ENCODE measurements at places on chromosomes 4 and X. TPM values are rescaled to one million over a fixed set of nuclear protein-coding genes. Genes with fewer than 3 reads are reported as not detected.
A peak's percentile ranks its signal among the peaks of the same experiment; 100 is the strongest.

Gene DUSP21
- total RNA-seq = not detected

GRCh38 chr4:78971776-78972175 is 32.5 kb upstream of the PAQR3 start:
- H3K27me3 ChIP-seq = no peaks in the 10 kb centered on the region
- H3K4me1 ChIP-seq = no peaks in the 10 kb centered on the region
- DNase-seq = no peak
- no peak overlapping the region for H3K4me3 ChIP-seq

DNA sequence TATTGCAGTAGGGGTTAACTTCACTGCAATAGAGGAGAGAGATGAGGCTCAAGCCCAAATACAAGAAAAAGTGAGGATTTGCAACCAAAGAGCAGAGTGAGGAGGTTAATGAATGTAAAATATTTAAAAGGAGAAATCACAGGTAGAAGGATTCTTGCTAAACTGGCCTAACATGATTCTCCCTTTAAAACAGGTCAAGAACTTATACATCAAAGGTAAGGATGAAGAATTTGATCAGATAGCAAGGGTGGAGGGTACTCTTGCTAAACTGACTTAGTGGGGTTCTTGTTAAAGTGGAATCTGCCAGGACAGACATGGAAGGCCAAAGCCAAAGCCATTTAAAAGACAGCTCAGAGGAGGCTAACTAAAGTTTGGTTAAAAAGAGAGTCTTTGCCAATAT is 193.0 kb downstream of the GABRB1 start:
- no peak overlapping the region for H3K27ac ChIP-seq
- peaks cover 37% of the 10 kb centered on the region for H3K4me1 ChIP-seq
- peaks cover 3% of the 10 kb centered on the region for H3K27me3 ChIP-seq
- no peak overlapping the region for H3K4me3 ChIP-seq

GRCh38 chr4:72318421-72319170 is 250.4 kb downstream of the ADAMTS3 start:
- no peaks in the 10 kb centered on the region for H3K36me3 ChIP-seq
- peak overlapping the region; percentile 57 for H3K4me3 ChIP-seq
- peak overlapping the region; percentile 77 for H3K27ac ChIP-seq
- no peak for DNase-seq
- H3K27me3 ChIP-seq = no peaks in the 10 kb centered on the region
- peaks cover 39% of the 10 kb centered on the region for H3K4me1 ChIP-seq

DNA sequence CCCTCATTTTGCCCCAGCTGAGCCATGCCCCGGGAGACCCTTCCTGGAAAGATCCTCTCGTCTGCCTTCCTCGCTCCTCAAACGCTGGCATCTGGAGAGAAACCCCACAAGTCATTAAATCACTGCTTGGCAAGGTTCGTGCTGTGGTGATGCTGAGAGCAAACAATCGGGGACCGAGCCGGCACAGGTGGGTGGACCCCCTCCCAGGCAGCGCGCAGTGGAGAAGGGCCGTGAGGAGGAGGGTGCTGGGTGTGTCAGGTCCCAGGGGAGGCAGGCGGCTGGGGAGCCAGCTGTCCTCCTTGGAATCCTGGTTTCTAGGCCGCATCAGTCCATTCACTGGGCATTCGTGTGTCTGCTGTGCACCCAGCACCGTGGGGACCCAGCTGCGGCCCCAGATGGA is 64.9 kb upstream of the PSAPL1 start:
- H3K36me3 ChIP-seq = no peaks in the 10 kb centered on the region
- no peak overlapping the region for H3K27ac ChIP-seq
- H3K27me3 ChIP-seq = peaks cover 57% of the 10 kb centered on the region
- no peak overlapping the region for H3K4me3 ChIP-seq
- no peaks in the 10 kb centered on the region for H3K4me1 ChIP-seq
- no peak for DNase-seq

- H3K36me3 ChIP-seq = no peaks in the 10 kb centered on the region
- H3K27me3 ChIP-seq = peaks cover 3% of the 10 kb centered on the region
- H3K4me3 ChIP-seq = no peak overlapping the region
- DNase-seq = no peak
- H3K27ac ChIP-seq = no peak overlapping the region
Observed at GRCh38 chrX:9108054-9108453, 74.1 kb upstream of the FAM9B start.

- no peaks in the 10 kb centered on the region for H3K27me3 ChIP-seq
- no peak overlapping the region for H3K4me3 ChIP-seq
- no peak overlapping the region for H3K27ac ChIP-seq
- no peak for DNase-seq
- H3K4me1 ChIP-seq = no peaks in the 10 kb centered on the region
- H3K36me3 ChIP-seq = no peaks in the 10 kb centered on the region
Observed at GRCh38 chr4:32145987-32146386, 1425.8 kb downstream of the PCDH7 start.

DNA sequence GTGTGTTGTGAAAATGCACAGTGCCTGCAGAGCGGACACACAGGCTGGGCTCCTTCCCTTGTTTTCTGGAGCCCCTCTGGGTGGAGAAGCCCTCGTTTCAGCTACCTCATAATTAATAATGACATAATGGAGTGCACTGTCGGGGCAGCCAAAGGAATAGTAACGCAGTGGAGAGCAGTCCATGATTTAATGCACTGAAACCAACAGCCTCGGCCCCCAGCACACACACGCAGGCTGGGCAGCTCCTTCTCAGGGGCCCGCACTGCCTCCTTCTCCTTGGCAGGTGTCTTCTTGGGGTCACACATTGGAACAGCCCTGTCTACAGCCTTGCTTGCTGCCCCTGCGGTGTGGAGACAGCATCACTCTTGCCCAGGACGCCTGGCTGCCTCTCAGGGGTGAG is 89.2 kb downstream of the DCTD start:
- DNase-seq = no peak
- no peak overlapping the region for H3K4me3 ChIP-seq
- peaks cover 23% of the 10 kb centered on the region for H3K27me3 ChIP-seq
- no peaks in the 10 kb centered on the region for H3K36me3 ChIP-seq
- no peaks in the 10 kb centered on the region for H3K4me1 ChIP-seq

Gene MSMO1
- total RNA-seq = 26.4 TPM

Gene XK
- total RNA-seq = not detected

DNA sequence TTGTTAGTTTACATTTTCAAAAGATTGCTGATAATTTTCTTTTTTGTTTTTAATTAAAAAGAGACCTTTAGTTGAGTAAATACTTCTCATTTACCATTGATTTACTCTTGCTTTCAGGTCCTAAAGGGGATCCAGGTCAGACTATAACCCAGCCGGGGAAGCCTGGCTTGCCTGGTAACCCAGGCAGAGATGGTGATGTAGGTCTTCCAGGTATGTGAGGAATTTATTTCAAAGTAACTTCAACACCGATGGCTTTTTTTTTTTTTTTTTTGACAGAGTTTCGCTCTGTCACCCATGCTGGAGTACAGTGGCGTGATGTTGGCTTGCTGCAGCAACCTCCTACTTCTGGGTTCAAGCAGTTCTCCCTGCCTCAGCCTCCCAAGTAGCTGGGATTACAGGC is 135.1 kb downstream of the IRS4 start:
- no peak overlapping the region for H3K27ac ChIP-seq
- no peaks in the 10 kb centered on the region for H3K4me1 ChIP-seq
- no peak for DNase-seq
- H3K27me3 ChIP-seq = no peaks in the 10 kb centered on the region
- no peak overlapping the region for H3K4me3 ChIP-seq

Gene NHS
- 4.9 TPM for total RNA-seq

Gene HMX1
- not detected for total RNA-seq

DNA sequence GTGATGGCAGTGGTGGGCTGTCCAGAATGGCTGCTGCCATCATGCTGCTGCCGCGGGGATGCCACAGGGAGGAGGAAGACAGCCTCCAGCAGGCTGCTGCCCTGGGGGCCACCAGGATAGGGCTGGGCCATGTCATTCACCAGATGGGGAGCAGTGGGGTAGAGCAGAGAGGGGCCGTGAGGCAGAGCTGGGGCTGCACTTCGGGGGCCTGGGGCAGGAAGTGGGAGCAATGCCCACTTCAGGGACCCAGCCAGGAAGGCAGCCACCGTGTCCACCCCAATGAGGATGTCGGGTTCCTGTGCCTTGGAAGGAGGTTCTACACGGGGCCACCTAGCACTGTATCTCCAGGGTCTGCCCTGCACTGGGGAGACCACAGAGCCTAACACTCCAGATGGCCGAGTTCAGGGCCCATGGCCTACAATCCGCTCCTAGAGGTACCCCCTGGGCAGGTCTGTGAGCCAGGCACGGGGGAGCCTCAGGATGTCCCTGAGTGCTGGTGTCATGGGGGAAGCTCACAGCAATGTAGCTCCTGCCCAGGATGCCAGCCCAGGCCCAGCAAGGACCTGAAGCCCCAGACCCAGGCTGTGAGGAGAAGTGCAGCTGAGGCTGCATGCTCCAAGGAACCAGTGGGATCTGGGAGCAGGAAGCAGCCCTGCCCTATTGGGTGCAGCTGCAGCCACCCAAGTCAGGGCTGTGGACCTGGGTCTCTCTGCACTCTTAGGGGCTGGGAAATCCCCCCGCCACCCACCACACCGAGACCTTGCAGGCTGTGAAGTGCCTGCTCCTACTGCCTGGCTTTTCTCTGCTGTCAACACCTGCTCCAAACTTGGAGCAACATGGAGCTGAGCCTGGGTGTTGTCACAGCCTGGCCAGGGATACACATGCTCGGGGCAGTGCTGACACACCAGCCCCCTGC is 140.3 kb downstream of the PDHA2 start:
- H3K4me3 ChIP-seq = no peak overlapping the region
- H3K4me1 ChIP-seq = no peaks in the 10 kb centered on the region
- H3K27ac ChIP-seq = no peak overlapping the region
- DNase-seq = no peak
- peaks cover 3% of the 10 kb centered on the region for H3K27me3 ChIP-seq

DNA sequence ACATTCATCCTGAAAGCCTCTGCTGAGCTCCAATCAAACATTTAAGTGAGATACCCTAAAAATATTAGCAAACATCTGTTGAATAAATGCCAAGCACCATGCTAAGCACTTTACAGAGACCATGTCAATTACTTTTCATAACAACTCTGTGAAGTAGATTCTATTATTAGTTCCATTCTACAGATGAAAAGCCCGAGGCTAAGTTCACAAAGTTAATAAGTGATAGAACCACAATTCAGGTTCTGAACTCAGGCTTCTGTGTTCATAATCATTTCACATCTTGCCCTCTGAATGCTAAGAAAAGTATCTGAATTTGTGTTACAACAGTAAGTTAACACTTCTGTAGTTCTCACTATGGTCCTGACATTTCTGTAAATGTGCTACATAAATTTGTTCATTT is 27.4 kb downstream of the SEL1L3 start:
- H3K4me1 ChIP-seq = no peaks in the 10 kb centered on the region
- no peaks in the 10 kb centered on the region for H3K36me3 ChIP-seq
- no peak overlapping the region for H3K4me3 ChIP-seq
- no peak overlapping the region for H3K27ac ChIP-seq
- no peak for DNase-seq

GRCh38 chrX:7067256-7067655 is 80.3 kb upstream of the STS start:
- H3K27me3 ChIP-seq = no peaks in the 10 kb centered on the region
- no peak overlapping the region for H3K27ac ChIP-seq
- peaks cover 9% of the 10 kb centered on the region for H3K4me1 ChIP-seq
- no peak overlapping the region for H3K4me3 ChIP-seq
- H3K36me3 ChIP-seq = peaks cover 13% of the 10 kb centered on the region

GRCh38 chr4:74934016-74934831 is 1.3 kb downstream of the PARM1 start:
- peaks cover 33% of the 10 kb centered on the region for H3K27me3 ChIP-seq
- peaks cover 25% of the 10 kb centered on the region for H3K4me1 ChIP-seq
- no peak for DNase-seq
- peak overlapping the region; percentile 79 for H3K4me3 ChIP-seq

DNA sequence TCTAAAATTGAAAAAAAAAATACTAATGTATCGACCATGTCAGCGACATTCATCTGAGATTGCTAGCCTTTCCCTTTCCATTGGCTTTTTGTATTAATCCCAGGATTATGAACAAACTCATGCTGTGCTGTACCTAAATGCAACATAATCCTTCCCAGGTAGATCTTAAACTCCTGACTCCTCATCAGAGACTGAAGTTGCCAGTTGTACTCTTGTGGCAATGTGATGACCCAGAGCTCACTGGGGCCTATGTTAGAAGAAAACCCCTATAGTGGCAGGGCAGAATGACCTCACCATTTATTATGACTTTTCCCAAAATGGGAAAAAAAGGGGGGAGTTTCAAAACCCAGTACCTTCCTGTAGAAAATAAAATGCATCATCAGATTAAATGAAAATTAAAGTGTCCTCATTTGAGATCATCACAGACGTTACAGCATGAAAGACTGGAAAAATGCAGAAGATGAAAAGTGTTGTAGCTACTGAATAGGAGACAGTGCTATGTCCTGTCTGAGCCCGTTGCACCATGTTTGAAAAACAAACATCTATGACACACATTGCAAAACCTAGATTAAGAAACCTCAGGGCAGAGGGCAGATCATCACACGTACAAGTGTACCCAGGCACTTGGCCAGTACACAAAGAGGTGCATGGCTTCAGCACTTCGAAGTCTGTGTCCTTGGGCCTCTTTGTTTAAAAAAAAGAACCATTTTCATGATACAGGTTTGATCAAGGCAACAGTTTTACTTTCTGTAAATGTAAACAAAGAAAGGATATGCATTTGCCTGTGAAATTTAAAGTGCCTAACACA is 6.8 kb upstream of the ACSL4 start:
- no peak for DNase-seq
- no peaks in the 10 kb centered on the region for H3K36me3 ChIP-seq
- no peak overlapping the region for H3K27ac ChIP-seq
- peaks cover 9% of the 10 kb centered on the region for H3K4me1 ChIP-seq
- H3K27me3 ChIP-seq = no peaks in the 10 kb centered on the region

All from HFFc6 (cell line).